ENCODE measurements at places on chromosomes 2 and 18.

- DNase-seq, result no peak
These were observed 96.8 kb downstream of the UXS1 start for GRCh38 chr2:106097038-106098000.

DNA sequence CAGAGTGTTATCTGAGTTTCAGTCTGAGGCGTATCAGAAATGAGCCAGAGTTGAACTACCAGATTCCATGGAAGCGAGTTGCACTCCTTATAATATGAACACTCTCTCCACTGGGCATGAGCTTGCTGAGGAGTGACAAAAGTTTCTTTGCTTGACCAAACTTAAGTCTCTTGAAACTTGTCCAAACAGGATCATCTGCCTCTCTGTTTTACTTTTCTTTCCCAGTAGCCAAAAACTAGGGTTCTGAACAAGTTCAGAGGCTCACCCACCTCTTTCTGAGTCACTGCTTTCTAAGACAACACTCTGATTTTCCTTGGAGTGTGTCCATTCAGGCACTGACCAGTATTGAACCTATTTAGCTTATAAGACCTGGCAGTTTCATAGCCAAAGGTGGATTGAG is 233.2 kb upstream of the TCF4 start:
- DNase-seq, result no peak

- no peak for DNase-seq
These were observed 101.1 kb upstream of the LPIN2 start for GRCh38 chr18:3114026-3114425.

- peak; percentile 60 for DNase-seq
These were observed 377.7 kb upstream of the ST6GAL2 start for GRCh38 chr2:107263628-107264027.

DNA sequence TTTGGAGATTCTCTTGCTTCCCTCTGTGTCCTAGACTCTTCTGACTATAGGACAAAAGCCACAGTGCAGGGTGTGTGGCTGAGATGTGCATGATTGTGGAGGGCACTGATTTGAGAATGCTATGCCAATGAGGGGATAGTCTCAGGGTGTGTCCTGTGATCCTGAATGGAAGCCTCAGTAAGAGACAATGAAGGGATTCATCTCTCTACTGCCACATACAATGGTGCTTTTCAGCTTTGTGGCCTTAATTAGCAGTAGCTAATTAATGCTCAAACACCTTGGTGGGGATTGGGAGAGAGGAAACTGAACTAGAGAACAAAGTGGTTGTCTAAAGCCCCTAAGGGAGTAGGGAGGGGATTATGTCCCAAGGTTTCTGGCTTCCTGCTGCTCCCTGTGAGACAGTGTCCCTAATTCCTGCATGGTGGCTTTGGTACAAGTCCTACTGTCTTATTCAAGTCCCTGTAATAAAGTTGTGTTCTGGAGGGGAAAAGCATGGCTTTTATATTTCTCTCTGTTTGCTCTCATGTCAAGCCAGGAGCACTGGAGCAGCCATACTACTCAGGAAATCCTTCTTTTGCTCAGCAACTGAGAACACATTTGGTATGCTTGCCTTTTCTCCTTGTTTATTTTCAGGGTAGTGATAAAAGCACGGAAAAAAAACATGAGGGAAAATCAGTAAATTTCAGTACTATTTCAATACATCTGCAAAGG is 415.2 kb upstream of the TCF4 start:
- no peak for DNase-seq

DNA sequence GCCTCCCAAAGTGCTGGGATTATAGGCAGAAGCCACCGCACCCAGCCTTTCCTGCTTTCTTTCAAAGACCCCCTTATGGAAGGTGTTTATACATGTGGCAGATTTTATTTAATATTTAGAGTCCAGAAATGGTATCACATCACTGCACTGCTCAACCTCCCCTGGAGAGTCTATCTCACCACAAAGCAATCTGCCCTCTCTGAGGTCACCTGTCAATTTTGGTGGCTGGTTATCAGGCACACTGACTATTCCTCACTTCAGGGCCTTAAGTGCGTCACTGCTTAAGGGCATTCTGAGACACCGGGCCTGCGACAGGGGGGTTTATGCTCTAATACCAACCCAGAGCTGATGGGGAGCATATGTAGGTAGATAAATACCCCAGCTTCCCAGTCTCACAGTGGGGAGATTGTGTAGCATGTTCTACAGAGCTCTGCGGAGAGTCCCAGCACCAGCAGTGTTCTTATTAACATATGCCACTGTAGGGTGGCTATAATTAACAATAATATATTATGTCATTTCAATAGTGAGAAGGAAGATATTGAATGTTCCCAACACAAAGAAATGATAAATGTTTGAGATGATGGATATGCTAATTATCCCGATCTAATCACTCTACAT is 42.7 kb upstream of the ZDBF2 start:
- DNase-seq, result no peak

DNA sequence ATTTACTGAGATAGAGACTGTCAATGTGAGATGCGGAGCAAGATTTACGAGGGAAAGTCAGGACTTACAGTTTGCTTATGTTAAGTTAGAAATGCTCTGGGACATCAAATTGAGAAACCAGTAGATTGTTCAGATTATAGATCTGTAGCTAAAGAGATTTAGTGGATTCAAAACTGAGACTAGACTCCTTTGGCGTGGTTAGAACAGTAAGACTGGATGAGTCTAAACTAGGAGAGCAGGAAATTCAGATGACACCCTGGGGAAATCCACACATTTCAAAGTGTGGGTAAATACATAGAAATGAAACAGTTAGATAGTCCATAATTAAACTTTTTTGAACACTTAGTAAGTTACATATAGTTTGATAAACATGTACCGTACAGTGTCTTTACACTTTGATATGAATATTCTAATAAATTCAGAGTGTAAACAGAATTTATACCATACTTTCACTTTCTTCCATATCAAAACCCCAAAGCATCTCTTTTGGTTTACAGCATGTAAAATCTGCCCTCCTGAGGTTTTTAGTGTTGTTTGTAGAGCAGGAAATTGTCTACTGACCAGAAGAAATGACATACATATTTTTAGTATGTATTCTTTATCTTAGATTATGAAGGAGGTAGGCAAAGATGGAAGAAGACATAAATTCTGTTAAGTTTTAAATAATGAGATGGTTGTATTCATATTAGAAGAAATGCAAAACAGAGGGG is 231.5 kb downstream of the NYAP2 start:
- no peak for DNase-seq

DNA sequence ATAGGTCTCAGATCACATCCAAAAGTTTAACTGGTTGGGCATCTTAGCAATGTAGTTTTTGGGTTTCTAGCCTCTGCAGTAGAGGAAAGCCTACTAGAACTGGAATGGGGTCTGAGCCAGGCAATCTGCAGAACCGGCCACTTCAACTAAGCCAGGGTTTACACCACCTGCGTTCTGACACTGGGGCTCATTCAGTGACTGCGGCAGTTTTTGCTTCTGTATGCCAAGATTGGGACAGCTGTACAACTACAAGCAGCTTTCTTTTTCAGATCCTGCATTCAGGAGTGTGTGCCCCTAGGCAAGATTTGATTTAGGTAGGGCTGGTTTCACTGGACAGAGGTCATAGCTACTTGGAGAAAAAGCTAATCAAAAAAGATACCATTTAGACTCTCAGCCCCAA is 43.7 kb upstream of the IGFBP5 start:
- DNase-seq, result no peak

DNA sequence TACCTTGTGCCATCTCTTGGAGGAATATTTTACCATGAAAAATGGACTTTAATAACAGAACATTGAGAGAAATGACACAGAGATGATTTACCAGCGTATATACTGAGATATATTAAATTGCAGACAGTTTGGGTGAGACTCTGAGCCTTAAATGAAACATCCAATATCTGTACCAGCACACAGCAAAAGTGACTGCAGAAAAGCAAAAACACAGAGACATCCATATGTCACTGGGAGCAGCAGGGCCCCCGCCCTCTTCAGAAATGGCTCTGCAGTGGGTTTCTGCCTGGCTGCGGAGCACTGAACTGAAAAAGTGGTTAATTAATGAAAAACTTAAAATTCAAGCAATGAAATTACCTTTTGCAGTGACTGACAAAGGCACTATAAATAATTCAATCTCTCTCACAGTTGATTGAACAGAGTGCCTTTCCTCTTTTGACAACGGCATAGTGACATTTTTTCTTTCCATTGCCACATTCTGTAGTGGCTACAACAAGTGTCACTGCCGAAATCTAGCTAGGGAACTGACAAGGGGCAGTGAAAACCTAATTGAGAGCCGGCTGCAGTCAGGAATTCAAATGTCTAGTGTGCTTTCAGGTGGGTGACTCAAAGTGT is 353.4 kb downstream of the ALK start:
- no peak for DNase-seq

DNA sequence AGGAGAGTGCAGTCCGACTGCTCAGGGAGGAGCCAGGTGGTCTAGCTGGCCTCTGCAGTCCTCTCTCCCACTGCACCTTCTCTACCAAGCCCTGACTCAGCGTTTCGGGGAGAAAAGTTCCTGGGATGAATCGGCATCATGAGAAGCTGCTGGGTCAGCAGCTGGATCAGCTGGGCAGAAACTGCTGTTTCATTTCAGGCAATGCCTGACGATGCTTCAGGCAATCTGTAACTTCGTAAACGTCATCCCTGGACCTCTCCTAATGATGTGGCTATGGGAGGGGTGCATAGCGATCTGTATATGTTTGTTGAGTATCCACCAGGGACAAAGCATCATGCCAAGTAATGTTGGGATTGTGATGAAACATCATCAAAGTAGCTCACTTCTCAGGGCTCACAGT is 20.7 kb downstream of the LIPG start:
- DNase-seq, result no peak

- peak; percentile 11 for DNase-seq
These were observed 9.1 kb upstream of the MYO5B start for GRCh38 chr18:50203801-50204604.

DNA sequence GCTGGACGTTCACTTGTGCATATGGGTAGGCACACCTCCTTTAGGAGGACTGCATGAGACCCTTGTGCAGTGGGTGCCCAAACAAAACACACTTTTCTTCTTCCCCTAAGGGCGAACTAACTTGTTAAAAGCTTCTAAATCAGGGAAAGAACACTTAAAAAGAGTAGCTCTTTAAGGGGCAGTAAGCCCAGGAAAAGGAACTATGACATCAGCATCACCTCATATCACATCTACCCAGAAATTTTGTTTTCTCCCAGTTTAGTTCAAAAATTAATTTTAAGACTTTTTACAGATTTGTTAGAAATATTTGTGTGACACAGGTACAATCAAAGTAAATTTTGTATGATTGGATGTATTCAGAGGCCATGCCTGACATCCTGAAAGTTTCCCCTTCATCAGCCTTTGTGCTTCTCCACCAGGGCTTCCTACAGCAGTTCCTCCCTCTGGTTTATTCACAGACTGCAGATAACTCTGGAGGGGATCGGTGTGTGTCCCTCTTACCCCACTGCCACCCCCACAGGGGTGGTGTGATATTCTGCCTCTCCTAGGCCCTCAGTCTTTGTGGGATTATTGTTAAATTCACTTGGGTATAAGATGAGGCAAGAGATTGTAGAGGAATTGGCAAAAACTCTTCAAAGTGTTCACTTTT is 27.6 kb downstream of the BCL2L11 start:
- no peak for DNase-seq

DNA sequence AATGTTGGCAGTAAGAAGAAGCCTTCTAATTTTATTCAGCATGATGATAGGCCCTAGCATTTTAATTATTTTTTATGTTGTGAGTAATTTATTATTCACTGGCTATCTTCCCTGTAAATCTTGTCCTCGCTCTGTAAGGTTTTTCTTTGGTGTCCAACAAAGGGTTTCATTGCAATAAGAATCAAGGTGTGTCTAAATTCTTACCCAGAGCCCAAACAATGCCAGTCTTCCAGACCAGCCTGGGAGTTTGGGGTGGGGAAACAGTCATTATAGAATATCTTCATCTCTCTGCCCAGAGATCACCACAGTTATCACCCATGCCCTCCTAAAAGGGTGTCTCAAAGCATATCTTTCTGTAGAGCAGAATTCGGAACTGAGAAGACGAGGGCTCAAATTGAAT is at the start of gene DSG4:
TSS of gene DSG4 (plus strand) at position 301 of the 400 bp plus-strand sequence. CDS start 135 bp downstream, outside the sequence.
- DNase-seq, result no peak

DNA sequence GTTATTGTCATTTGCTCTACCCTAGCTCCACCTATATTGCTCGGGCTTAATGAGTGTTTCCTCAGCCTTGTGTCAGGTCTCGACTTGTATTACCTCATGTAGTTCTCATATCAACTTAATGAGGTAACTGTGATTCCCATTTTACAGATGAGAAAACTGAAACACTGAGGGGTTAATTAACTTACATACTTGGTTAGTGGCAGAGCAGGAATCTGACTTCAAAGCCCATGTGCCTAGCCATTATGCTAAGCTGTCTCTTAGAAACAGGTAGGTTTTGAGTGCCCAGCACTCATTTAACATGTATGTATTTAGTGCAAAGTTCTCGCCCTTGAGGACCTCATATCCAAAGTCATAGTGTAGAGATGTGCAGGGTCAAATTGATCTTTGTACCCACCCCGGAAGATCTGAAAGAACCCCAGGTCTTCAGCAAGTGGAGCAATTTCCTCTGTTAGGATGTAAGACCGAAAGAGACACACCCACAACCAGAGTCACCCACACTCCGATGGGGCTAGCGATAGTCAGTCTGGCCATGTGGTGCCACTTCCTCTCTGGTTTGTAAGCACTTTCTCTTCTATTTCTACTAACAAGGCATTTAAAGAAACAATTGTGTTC is 121.0 kb upstream of the SLC39A10 start:
- no peak for DNase-seq

DNA sequence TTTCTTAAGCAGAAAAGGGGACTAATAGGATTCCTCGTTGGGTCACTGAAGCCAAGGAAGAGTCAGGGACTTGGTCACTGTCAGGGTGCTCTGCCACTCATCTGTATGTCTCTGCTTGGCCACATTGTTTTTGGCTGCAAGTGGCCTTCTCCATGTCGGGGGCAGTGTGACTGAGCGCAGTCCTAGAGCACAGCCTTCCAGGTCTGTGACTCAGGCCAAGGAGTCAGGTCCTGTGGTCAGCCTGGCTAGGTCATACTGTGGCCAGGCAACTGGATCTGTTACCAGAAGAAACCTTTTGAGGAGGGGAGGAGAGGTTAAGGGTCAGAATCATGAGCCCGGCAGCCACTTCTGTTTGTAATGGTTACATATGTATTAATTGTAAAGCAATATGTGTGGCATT is 61.3 kb downstream of the GALNT1 start:
- DNase-seq, result no peak
